ENCODE measurements at places on chromosomes 13 and 19.
A peak's percentile ranks its signal among the peaks of the same experiment; 100 is the strongest.

GRCh38 chr19:45471111-45471930 lies 3.5 kb downstream of the FOSB start:
- DNase-seq, result no peak

DNA sequence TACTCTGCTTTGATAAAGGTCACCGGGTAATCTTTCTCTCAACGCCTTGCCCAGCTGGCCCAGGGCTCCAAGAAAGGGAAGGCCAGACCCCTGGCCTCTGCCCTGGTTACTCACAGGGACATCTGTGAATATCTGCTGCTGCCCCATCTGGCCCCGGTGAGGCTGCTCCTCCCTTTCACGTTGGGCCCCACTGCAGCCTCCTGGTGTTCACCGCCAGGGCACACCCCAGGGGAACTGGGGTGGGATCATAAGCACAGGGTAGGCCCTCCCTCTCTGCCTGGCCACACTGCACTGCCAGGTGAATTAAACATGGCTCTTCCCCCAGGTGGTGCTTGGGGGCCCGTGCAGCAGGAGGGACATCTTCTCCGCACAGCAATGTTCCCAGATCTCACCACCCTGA lies 12.7 kb downstream of the LAIR1 start:
- no peak for DNase-seq

- no peak for DNase-seq
Observed at GRCh38 chr13:114155926-114156883, 22.9 kb upstream of the CFAP97D2 start.

GRCh38 chr13:104253063-104253680 lies 1187.0 kb upstream of the SLC10A2 start:
- no peak for DNase-seq

DNA sequence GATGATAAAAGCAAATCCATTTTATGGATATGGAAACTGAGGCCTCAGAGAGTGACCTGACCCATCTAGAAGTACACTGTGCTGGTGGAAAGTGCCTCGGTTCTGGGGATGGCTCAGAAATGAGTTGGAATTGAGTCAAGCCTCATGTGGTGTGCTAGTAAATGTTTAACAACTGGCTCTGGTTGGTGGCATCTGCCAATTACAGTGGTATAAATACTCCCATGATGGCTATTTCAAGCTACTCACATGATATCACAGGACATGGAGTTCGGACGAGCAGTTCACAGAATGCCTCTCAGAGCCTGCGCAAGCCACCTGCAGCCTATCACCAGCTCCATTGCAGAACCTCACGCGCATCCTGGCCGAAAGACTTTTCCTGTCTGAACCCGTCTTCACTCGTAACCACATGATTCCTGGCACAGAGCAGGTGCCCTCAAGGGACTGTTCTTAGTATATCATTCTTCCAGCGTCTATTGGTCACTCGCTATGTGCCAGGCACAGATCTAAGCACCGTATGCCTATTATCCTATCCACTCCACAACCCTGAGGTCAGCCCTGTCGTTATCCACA lies 9.1 kb downstream of the TMEM150B start:
- no peak for DNase-seq

GRCh38 chr13:45339867-45340266 lies 1.1 kb downstream of the TPT1 start:
- peak; percentile 23 for DNase-seq

- no peak for DNase-seq
Observed at GRCh38 chr13:42363941-42364612, 92.1 kb downstream of the AKAP11 start.

GRCh38 chr13:59441596-59442280 lies 722.0 kb downstream of the DIAPH3 start:
- no peak for DNase-seq

DNA sequence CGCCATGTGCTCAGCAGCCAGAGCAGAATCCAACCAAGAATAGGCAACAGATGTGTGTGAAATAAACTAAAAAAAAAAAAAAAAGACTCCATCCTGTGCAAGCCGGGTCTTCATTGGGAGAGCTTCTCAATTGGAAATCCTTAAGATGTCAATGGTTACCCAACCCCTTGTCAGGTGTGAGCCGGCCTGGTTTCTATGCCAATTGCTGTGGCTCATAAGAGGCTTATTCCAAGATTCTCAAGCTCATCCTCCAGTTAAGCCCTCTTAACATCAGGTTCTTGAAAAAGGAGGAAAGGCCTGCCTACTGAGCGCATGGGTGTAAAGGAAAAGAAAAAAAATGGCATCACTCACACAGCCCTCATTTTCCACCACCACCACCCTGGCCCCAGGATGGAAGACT lies 1084.6 kb downstream of the UQCRFS1 start:
- DNase-seq, result no peak

- DNase-seq, result no peak
Observed at GRCh38 chr19:46381346-46381745, 32.0 kb downstream of the CCDC8 start.

- no peak for DNase-seq
Observed at GRCh38 chr19:6660930-6661329, 9.0 kb downstream of the TNFSF14 start.

GRCh38 chr13:105920370-105920769 lies 615.1 kb downstream of the EFNB2 start:
- DNase-seq, result no peak

GRCh38 chr13:35722458-35723052 lies 246.1 kb upstream of the MAB21L1 start:
- DNase-seq, result no peak

- DNase-seq, result no peak
Observed at GRCh38 chr13:32246468-32246867, 68.7 kb downstream of the ZAR1L start.

DNA sequence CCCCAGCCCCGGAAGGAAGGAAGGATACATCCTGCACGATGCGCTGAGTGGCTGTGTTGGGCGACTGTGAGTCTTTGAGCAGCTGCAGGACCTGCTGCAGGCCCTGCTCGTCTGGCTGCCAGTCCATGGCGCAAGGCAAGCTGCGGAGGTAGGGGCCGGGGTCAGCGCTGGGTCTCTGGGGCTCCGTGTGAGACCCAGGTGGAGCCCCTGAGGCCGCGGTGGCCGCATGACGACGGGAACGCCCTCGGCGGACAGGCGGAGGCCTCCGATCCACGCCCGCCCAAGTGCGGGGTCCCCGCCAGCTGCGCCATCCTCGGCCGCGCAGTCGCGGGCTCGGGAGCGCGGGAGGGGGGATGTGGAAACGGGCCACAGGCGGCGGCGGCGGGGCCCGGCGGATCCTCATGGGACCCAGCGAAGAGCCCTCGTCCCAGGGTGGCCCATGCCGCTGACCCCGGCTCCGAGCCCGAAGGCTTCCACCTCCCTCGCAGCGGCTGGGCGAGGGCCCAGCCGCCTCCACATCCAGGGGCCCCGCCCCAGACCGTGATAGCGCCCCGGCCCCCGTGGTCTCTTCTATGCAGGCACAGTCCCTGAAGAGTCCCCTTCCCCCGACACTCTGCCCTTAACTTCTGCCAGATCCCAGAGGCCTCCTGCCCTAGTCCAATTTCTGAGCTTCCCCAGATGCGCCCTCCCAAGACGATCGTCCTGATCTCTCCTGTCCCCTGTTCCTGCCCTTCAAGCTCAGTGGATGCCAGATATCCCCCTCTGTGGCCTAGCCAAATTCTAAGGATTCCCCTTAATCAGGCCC lies 2.7 kb downstream of the TNPO2 start:
- no peak for DNase-seq

GRCh38 chr13:27419328-27419727 lies 5.1 kb upstream of the GTF3A start:
- no peak for DNase-seq

DNA sequence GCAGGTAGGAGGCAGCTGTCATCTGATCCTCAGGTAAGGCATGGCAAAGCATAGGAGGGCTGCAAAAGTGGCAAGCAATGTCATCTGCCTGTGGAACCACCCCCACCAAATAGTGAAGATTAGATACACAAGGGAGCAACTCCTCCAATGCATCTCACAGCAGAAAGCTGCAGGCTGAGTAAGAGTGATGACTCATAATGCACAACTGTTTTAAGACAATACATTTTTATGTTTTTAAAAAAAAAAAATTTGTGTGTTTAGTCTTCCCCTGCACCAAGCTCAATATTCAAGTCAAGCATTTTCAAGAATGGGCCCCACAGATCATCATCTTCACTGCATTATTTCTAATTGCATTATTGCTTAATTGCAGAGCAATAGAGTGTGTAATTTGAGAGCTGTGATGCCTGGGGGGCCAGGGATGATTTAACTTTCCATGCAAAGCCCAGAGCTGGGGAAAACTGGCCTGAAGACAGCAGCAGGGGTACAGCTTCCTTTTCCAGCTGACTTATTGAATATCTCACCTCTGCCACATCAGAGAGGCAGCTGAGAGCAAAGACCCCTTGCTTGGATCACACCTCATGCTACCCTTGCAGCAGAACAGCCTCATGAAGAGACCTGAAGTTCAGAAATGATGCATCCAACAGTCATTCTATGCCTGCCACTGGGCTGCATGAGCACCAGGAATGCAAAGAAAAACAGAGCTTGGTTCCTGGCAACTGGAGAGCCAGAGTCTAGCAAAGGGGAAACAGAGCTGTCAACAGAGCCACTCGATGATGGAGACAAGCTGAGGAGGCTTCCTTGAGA lies 22.7 kb upstream of the POP4 start:
- DNase-seq, result no peak

- DNase-seq, result no peak
Observed at GRCh38 chr13:96426167-96426566, 336.3 kb downstream of the HS6ST3 start.

DNA sequence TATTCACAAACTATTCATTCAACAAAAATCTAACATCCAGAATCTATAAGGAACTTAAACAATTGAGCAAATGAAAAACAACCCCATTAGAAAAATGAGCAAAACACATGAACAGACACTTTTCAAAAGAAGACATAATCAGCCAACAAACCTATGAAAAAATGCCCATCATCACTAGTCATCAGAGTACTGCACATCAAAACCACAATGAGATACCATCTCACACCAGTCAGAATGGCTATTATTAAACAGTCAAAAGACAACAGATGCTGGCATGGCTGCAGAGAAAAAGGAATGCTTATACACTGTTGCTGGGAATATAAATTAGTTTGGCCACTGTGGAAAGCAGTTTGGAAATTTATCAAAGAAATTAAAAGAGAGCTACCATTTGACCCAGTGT lies 487.6 kb downstream of the GPC6 start:
- DNase-seq, result no peak

DNA sequence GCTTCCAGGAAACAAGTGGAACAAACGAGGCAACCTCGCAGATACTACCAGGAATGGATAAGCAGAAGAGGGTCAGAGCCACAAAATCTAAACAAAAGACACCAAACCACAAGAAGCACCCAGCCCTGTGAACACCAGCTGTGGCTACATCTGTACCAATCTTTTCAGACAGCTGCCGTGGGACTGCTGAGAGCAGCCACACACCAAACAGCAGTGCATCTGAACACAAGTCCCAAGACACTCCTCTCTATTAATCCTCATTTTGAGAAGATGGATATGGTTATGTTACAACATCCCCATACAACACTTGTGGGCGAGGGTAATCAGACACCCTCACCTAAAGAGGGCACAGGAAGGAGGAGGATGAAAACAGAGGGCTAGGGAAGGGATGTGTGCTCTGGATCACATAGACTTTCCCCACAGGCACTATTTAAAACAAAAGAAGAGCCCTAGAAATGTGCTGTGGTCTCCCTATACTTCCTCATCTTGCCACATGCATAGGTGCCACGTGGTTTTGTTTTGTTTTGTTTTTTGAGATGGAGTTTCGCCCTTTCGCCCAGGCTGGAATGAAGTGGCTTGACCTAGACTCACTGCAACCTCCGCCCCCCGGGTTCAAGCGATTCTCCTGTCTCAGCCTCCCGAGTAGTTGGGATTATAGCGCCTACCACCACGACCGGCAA lies 41.6 kb upstream of the ZNF14 start:
- DNase-seq, result no peak

- no peak for DNase-seq
Observed at GRCh38 chr19:47507924-47508553, 6.8 kb downstream of the NAPA start.
